ENCODE measurements at places on chromosomes 7 and 10. TPM values are rescaled to one million over a fixed set of nuclear protein-coding genes. Genes with fewer than 3 reads are reported as not detected.

Gene UCMA
- total RNA-seq: not detected

Gene RSPH10B
- total RNA-seq: not detected

Gene NKX6-2
- total RNA-seq: not detected

Gene AKR1D1
- not detected for total RNA-seq

Gene NOD1
- total RNA-seq: 20.0 TPM

Gene KCNMA1
- total RNA-seq: 28.6 TPM

Gene MINDY4
- 6.0 TPM for total RNA-seq

Gene ACSL5
- total RNA-seq: 9.3 TPM

Gene NRP1
- 122 TPM for total RNA-seq

Gene ST8SIA6
- not detected for total RNA-seq

Gene BAG3
- total RNA-seq: 88.0 TPM

Gene SPAM1
- not detected for total RNA-seq

Gene KAT6B
- total RNA-seq: 41.1 TPM

Gene TUBAL3
- not detected for total RNA-seq
